ENCODE measurements at places on chromosomes 7 and 10. TPM values are rescaled to one million over a fixed set of nuclear protein-coding genes. Genes with fewer than 3 reads are reported as not detected.

DNA sequence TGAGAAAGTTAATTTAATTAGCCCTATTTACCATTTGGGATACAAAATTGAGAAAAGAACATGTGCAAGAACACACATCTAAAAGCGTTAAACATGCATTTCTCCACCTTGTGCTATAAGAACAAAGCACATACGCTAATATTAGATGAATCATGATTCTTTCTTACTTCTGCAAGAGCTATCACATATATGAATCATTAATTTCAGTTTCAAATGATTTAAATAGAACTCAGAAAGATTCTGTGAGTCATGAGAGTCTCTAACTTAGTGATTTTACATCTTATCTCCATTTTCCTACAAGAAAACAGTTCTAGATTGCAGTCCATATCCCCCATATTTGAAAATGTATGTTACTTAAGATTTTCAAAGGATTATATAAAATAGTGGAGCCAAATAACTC is 173.9 kb downstream of the RNLS start:
- H3K27me3 ChIP-seq, result no peaks in the 10 kb centered on the region
- H3K4me1 ChIP-seq, result no peaks in the 10 kb centered on the region
- H3K36me3 ChIP-seq, result peaks cover 4% of the 10 kb centered on the region
- DNase-seq, result no peak

DNA sequence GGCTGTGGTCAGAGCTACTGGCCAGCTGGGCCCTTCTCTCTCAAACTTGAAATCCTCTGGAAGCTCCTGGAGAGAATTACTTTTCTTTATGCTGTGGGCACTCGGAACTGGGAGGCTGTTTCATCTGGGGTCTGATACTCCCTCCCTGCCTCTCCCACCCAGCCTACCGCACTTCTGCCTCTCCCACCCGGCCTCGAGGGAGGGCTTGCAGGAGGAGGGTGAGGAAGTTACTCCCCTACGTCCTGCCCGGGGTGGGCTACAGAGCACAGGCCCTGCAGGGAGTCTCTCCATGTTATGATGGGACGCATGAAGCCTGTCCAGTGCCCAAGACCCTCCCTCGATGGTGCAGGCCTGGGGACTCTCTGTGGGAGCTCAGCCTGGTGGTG is 584.6 kb upstream of the MKI67 start:
- H3K4me3 ChIP-seq, result no peak overlapping the region
- no peaks in the 10 kb centered on the region for H3K36me3 ChIP-seq
- H3K4me1 ChIP-seq, result no peaks in the 10 kb centered on the region
- no peaks in the 10 kb centered on the region for H3K27me3 ChIP-seq
- H3K27ac ChIP-seq, result no peak overlapping the region

DNA sequence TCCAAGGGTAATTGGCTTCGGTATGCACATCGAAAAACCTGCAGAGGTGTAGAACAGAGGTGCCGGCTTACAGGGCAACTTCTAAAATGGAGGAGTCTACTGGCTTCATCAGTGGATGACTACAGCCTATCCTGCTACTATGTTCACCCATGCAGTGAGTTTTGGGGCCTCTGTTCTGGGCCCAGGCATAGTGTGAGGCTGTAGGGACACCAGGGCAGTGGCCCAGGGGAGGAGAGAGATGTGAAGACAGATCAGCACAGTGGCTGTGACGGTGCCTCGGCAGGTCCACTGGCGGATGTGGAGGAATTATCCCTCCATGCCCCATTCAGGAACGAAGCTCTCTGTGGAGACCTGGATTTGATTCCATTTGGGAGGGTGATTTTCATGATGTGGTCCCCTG is 235.3 kb upstream of the MKI67 start:
- no peaks in the 10 kb centered on the region for H3K4me1 ChIP-seq
- no peak overlapping the region for H3K4me3 ChIP-seq
- peaks cover 5% of the 10 kb centered on the region for H3K27me3 ChIP-seq
- H3K27ac ChIP-seq, result no peak overlapping the region
- H3K36me3 ChIP-seq, result no peaks in the 10 kb centered on the region

GRCh38 chr7:24192053-24192452 is 91.9 kb upstream of the NPY start:
- H3K4me3 ChIP-seq, result no peak overlapping the region
- no peak for DNase-seq
- H3K4me1 ChIP-seq, result no peaks in the 10 kb centered on the region
- no peak overlapping the region for H3K27ac ChIP-seq

DNA sequence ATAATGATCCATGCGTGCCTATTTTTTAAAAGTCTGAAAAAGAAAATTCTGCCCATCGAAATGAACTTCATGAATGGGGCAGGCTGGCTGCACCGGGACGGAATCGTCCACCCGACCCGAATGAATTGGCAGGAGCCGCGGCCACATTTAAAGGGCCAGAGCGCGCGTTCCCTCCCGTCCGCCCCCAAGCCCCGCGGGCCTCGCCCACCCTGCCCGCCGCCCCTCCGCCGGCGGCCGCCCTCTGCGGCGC is 319 bp upstream of the GATA3 start:
- H3K27me3 ChIP-seq, result peaks cover 18% of the 10 kb centered on the region
- H3K27ac ChIP-seq, result peak overlapping the region; percentile 94
- peak overlapping the region; percentile 91 for H3K4me3 ChIP-seq
- peaks cover 37% of the 10 kb centered on the region for H3K4me1 ChIP-seq

- H3K4me3 ChIP-seq, result no peak overlapping the region
- H3K4me1 ChIP-seq, result no peaks in the 10 kb centered on the region
- no peaks in the 10 kb centered on the region for H3K36me3 ChIP-seq
- DNase-seq, result no peak
- H3K27ac ChIP-seq, result no peak overlapping the region
Observed at GRCh38 chr7:18693406-18693805, 197.9 kb downstream of the HDAC9 start.

Gene FAM237B
- not detected for total RNA-seq

- H3K27ac ChIP-seq, result no peak overlapping the region
- H3K4me3 ChIP-seq, result no peak overlapping the region
- no peak for DNase-seq
Observed at GRCh38 chr7:27527348-27527714, 135.4 kb downstream of the HIBADH start.

GRCh38 chr7:6656413-6656812 is 19.3 kb downstream of the ZNF316 start:
- H3K4me3 ChIP-seq, result no peak overlapping the region
- DNase-seq, result no peak
- H3K36me3 ChIP-seq, result peaks cover 29% of the 10 kb centered on the region
- H3K4me1 ChIP-seq, result no peaks in the 10 kb centered on the region

GRCh38 chr10:36577126-36577525 is 548.3 kb upstream of the ANKRD30A start:
- DNase-seq, result no peak
- no peaks in the 10 kb centered on the region for H3K4me1 ChIP-seq

GRCh38 chr10:116300542-116300941 is 23.7 kb upstream of the CCDC172 start:
- H3K4me3 ChIP-seq, result no peak overlapping the region
- no peaks in the 10 kb centered on the region for H3K36me3 ChIP-seq
- no peak overlapping the region for H3K27ac ChIP-seq
- no peaks in the 10 kb centered on the region for H3K27me3 ChIP-seq
